ENCODE measurements at places on chromosomes 7 and 10. TPM values are rescaled to one million over a fixed set of nuclear protein-coding genes. Genes with fewer than 3 reads are reported as not detected.

The HMX2 gene
- total RNA-seq: not detected

GRCh38 chr7:117616694-117617093 is 136.9 kb downstream of the CFTR start:
- no peak for DNase-seq

GRCh38 chr10:7667262-7668141 is 736 bp upstream of the ITIH5 start:
- DNase-seq: no peak

- no peak for DNase-seq
These were observed 57.1 kb downstream of the LSMEM1 start for GRCh38 chr7:112537822-112538387.

The WDR86 gene
- total RNA-seq: not detected

DNA sequence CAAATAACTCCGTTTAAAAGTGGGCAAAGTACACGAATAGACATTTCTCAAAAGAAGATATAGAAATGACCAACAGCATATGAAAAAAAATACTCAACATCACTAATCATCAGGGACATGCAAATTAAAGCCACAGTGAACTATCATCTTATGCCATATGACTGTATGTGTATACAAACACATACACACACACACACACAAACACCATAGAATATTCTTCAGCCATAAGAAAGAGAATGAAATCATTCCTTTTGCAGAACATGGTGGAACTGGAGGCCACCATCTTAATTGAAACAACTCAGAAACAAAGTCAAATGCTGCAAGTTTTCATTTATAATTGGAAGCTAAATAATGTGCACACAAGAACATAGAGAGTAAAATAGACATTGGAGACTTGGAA is 1019.4 kb downstream of the KCNMA1 start:
- DNase-seq: no peak

The STEAP2 gene
- 13.2 TPM for total RNA-seq

DNA sequence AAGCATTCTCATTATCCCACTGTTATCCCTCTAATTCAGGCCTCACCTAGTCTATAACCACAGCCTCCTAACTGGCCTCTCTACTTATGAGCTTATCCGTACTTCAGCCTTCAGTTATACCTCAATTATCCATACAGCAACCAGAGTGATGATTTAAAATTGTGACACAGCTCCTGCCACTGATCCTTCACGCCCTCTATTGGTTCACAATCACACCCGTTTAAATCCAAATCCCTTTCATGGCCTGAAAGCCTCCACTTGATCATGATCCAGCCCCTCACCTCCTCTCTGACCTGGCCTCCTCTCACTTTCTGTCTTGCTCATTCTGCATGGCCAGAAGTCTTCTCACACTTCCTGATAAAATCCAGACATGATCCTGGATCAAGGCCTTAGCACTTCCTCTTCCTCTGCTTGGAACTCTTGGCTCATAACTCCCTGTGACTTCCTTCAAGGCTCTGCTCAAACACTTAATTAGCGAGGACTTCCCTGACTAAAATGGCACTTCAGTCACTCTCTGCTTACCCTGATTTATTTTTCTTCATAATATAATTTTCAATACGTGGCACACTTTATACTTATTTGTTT is 19.0 kb upstream of the TMEM26 start:
- DNase-seq: no peak

DNA sequence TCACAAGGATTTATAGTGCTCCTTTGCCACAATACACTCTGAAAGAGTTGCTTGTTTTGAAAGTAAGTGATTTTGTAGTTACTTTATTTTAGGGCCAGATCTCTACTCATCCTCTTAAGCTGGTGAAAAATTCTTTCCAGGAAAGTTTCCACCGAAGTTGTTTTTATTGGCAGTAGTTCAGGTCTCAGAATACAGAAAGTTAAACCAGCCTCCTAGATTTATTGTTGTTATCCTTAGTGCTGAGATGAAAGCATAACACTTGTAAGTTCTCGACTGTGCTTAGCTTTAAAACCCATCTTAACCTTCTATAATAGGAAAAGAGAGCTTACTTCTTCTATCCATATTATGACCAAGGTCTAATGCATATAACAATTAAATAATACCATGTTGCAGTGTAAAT is 5.5 kb downstream of the AP3M1 start:
- no peak for DNase-seq

The ASZ1 gene
- total RNA-seq: not detected

DNA sequence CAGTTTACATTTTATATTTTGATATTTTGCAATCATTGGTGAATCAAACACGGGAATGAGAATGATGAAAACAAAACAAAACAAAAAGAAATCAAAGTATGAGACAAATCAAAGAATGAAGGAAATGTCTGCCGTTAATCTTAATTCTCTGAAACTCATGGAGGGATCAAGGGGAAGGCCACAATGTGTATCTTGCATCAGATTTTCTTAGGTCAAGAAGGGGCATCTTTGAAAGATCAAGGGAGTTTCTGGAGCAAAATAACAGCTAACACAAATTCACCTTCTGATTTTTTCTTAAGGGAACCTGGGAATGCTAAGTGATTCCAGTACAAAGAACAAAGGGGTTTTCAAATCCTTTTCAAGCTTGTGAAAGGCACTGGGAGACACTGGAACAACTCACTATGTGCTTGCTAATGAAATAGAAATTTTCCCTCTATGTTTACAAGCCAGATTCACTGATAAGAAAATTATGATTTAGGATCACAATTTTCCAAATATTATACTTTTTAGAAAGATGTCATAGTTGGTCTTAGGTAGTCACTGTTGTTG is 322.3 kb upstream of the AOAH start:
- no peak for DNase-seq

The ADRA2A gene
- total RNA-seq: 4.2 TPM

- no peak for DNase-seq
These were observed 177.7 kb upstream of the PRSS1 start for GRCh38 chr7:142571581-142571980.
